ENCODE measurements at places on chromosomes 5 and 9.

DNA sequence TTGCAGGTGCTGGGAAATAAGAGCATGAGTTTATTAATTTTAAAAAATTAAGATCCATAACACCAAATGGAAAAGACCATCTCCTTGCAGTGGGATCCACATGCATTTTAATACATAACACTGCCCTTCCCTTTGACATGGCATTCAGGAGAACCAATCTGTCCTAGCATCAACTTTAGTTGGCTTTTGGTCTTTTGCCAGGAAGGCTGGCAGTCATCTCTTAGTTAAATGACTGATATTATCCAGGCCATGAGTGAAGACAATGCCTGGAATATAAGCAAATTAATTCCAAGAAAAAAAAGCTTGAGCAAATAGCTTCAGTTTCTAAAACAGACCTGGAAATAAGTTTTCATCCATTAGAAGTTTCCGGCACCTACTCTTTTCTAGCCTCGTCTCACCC, 55.1 kb upstream of the OTULINL start:
- no peak for DNase-seq

DNA sequence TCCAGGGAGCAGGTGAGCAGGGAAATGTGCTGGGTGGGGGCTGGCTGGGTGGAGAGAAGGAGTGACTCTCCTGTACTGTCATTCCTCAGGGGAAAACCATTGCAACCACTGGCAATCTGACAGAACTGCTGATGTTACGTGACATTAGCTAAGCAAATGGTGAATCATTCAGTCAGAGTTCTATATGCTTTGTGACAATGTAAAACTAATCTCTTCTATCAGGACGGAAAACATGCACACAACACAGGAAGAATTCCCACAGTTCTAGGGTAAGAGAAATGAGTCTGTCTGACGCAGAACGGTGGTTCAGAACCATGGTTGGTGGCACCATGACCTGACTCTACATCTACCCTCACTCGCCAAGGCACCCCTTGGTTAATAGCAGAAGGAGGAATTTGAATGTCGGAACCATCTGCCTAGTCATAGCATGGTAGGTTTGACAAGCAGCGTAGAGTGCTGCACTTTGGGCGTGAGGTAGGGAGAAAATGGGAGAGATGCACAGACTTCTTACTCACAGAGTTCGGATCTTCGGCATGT, 243.6 kb upstream of the PANK3 start:
- DNase-seq, result no peak

GRCh38 chr5:143110591-143110990, 292.9 kb downstream of the NR3C1 start:
- no peak for DNase-seq

GRCh38 chr5:13917061-13917460, 27.4 kb downstream of the DNAH5 start:
- DNase-seq, result no peak

DNA sequence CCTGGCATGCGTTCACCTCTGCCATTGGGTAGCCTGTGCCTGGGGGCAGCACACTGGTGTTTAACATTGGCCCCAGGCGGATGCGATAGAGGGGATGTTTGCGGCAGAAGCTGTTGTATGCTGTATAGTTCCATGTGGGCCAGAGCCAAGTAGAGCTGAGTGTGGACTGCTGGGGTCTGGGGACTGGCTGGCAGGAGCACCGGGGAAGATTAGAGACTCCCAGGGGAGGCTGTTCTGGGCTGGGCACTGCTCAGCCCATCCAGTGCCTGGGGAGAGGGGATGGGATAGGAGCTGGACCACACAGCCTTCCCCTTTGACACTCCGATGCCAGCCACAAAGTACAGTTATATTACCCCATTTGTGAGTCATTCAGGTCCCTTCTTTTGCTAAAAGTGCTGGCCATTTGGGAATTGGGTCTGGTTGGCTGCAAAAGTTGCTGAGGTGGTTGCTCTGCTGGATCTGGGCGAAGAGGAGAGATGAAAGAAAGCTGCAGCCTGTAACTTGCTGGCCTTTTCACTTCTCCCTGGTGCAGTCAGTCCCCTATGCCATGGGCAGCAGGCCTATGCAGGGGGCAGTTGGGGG, 73.8 kb downstream of the RGS3 start:
- no peak for DNase-seq

DNA sequence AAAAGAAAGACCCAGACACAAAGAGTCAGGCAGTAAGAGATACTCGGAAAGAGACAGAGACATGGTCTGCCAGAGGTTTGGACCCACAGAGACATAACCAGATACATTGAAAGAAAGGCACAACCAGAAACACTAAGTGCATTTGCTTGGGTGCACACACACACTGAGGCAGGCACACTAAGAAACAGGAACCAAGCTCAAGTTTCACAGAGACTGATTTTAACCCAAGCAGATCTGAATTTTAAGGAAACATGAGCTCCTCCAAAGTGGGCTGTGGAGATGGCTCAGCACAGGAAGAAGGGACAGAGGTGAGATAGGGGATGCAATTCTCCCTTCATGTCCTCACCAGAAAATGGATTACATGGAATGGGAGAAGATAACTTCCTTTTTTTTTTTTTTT, 9.5 kb downstream of the AQP3 start:
- no peak for DNase-seq

DNA sequence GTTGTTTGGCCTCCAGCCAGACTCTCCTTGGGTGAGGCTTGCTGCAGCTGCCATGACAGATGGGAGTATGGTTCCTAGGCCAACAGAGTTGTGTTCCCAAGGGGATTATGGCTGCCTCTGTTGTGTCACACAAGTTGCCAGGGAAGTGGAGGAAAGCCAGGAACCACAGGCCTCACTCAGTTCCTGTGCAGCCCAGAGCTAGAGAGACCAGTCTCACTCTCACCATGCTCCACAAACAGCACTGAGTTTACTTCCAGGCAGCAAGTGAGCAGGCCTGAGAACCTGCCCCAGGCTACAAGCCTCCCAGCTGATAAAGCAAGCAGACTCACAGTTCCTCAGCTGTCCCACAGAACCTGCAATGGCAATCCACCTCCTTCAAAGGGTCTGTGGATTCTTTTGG, 273.6 kb upstream of the TAS2R1 start:
- DNase-seq, result no peak

DNA sequence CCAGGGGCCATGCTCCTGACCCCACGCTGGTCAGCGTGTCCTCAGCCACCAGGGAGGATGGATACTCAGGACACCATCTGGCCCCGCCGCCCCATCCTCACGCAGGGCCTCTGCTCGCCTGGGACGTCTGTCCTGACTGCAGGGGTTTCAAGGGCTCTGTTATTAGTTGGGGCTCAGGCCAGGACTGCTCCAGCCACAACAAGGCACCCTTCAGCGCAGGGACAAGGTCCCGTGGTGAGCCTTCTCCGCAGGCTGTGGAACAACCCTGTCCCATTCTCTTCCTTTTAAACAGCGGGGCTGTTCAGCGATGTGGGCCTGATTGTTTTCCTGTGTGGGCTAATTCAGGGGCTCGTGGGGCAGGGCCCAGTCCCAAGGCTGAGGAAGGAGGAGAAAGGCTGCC, 61.6 kb downstream of the SEMA4D start:
- no peak for DNase-seq

- no peak for DNase-seq
Observed at GRCh38 chr9:105053209-105053652, 125.3 kb upstream of the ABCA1 start.

- DNase-seq, result no peak
Observed at GRCh38 chr5:159525117-159525516, 194.8 kb upstream of the IL12B start.

- DNase-seq, result no peak
Observed at GRCh38 chr5:36886791-36887190, 10.2 kb downstream of the NIPBL start.

GRCh38 chr5:14920121-14920520, 48.5 kb upstream of the ANKH start:
- no peak for DNase-seq

- no peak for DNase-seq
Observed at GRCh38 chr9:133958756-133959155, 33.4 kb downstream of the VAV2 start.
